ENCODE measurements at places on chromosomes 1 and 21.

- no peak for DNase-seq
These were observed 6.4 kb downstream of the ASAP3 start for GRCh38 chr1:23477359-23478144.

- DNase-seq, result no peak
These were observed 2.9 kb upstream of the PRAMEF12 start for GRCh38 chr1:12770620-12771019.

DNA sequence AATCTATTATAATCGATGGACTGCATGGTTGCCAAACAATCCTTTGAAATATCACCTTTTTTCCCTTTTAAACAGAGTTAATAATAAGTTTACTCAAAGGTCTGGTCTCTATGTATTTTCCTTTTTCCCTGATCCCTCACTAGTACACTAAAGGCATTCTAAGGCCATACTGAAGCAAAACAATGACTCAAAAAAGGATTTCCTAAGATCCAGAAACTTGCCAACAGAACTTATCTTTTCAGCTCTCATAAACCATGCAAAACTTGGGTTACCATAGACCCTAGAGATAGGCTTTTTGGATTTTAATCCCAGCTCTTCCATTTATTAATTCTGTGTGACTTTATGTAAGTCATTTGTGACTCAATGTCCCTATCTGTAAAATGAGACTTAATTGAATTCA lies 77.1 kb downstream of the IFI44 start:
- DNase-seq, result no peak

GRCh38 chr1:32182060-32182459 lies 2.6 kb downstream of the TXLNA start:
- no peak for DNase-seq

- DNase-seq, result peak; percentile 28
These were observed 63.3 kb downstream of the GALNT2 start for GRCh38 chr1:230130172-230130944.

- no peak for DNase-seq
These were observed 21.9 kb upstream of the EPS8L3 start for GRCh38 chr1:109785446-109786111.

GRCh38 chr1:78096976-78097375 lies 51.2 kb downstream of the GIPC2 start:
- DNase-seq, result no peak

GRCh38 chr1:4970532-4970931 lies 316.1 kb downstream of the AJAP1 start:
- no peak for DNase-seq

- no peak for DNase-seq
These were observed 623 bp upstream of the BGLAP start for GRCh38 chr1:156241311-156241811.

- no peak for DNase-seq
These were observed 826.1 kb downstream of the MRPL39 start for GRCh38 chr21:24781146-24781545.

GRCh38 chr1:58618303-58618702 lies 41.3 kb upstream of the TACSTD2 start:
- no peak for DNase-seq

DNA sequence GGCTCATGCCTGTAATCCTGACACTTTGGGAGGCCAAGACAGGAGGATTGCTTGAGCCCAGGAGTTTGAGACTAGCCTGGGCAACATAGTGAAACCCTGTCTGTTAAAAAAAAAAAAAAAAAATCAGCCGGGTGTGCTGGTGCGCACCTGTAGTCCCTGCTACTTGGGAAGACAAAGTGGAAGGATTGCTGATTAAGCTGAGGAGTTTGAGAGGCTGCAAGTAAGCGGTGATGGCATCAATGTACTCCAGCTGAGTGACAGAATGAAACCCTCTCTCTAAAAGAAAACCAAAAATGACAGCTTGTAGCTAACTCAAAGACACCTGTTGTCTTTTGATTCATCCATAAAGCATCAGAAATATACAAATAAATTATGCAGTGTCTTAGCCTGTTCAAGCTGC lies 31.8 kb downstream of the SIPA1L2 start:
- no peak for DNase-seq

DNA sequence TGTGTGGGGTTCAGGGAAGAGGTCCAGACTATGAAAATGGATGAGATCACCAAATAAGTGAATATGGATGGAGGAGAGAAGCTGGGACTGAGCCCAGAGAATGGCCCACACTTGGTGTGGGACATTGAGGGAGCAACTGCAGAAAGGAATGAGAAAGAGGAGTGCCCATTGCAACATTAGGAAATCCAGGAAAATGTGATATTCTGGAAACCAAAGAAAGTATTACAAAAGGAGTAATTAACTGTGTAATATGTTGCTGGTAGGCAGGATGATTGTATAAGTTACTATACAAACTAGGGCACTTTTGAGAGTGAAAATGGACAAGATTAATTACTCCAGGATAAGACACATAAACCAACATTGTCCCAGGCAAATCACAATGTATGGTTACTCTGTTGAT lies 59.8 kb upstream of the ARTN start:
- no peak for DNase-seq

- DNase-seq, result peak; percentile 58
These were observed 83.6 kb downstream of the SIK1 start for GRCh38 chr21:43343095-43343991.

- no peak for DNase-seq
These were observed 155.6 kb upstream of the NBPF11 start for GRCh38 chr1:148307583-148308185.

- DNase-seq, result no peak
These were observed 3.2 kb upstream of the KIAA0040 start for GRCh38 chr1:175195798-175196197.

Measured in NCI-H1092 treated with DMSO at 0.1 percent for 48 hours (cell line).